Common myeloid progenitor, CD34-positive (primary cell): ENCODE measurements at places on chromosomes 5 and 9.
A peak's percentile ranks its signal among the peaks of the same experiment; 100 is the strongest.

DNA sequence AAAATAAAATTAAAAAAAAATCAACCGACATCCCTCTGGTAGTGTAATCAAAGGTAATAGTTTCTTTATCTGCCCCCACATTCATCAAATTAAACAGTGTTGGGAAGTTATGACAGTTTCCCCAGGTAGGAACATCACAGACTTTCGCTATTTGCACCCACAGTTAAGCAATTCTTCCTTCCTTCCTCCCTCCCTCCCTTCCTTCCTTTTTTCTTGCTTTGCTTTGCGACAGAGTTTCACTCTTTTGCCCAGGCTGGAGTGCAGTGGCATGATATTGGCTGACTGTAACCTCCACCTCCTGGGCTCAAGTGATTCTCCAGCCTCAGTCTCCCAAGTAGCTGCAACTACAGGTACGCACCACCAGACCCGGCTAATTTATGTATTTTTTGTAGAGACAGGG lies 10.8 kb upstream of the BICD2 start:
- no peak for DNase-seq

GRCh38 chr9:26169708-26170107 lies 491.5 kb upstream of the TUSC1 start:
- no peak for DNase-seq

- DNase-seq, result no peak
Observed at GRCh38 chr5:68898951-68899471, 194.8 kb upstream of the SLC30A5 start.

DNA sequence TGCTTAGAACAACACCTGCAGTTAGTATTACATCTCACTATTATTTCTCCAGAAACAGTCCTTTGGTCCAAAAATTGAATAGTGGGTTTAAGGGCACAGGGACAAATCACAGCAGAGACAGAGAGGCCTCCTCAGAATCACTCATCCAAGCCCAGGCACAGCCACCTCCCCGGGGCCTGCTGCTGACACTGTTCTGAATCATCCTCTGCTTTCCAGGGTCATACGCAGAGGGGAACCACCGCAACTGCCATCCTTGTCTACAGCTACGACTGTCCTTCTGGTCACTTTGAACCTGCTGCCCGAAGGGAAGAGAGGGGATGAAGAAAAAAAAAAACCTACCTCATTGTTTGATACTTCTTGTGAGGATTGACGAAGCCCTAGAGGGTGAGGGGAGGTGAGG lies 35.3 kb upstream of the MAN2A1 start:
- no peak for DNase-seq

GRCh38 chr5:6704361-6704851 lies 8.8 kb upstream of the TENT4A start:
- no peak for DNase-seq

DNA sequence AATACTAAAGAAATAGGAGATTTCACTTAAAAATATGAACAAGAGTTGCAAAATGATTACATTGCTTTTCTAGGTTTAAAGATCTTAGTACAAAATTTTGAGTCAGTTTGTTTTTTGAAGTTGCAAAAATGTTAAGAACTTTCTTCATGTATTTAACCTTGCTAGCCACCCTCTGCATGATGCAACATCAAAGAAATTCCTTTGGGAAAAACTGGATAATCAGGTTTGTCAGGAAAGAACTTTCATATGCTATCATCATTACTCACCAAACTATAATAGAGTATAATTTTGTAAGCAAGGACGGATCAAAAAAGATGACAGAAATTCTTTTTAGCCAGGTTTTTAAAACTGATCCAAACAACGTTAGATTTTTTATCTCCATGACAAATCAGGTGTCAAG lies 116.9 kb upstream of the MRPS30 start:
- DNase-seq, result no peak

DNA sequence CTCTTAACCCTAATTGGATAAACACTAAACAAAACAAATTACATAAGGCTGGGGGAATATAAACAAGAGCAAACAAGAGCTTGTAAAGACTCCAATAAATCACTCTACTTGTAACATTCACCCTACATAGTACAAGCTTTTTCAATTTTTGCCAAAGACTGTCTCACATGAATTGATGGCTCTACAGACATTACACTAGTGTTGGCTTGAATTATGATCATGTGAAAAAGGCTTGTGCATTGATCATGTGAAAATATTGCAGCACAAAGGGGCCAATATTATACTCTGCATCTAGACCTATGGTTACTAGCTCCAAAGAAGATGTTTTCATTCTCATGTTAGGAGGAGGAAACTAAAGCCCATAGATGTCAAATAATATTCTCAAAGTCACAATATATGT lies 212.6 kb downstream of the MCTP1 start:
- DNase-seq, result no peak

GRCh38 chr5:178895615-178896571 lies at the start of gene ZFP2:
ZFP2 (plus strand) TSS chr5:178895913; CDS start chr5:178931314, 35,401 bp downstream.
- peak; percentile 60 for DNase-seq

GRCh38 chr9:110125207-110125751 lies 82.7 kb downstream of the C9orf152 start:
- DNase-seq, result no peak

- no peak for DNase-seq
Observed at GRCh38 chr9:114237781-114238180, 82.4 kb downstream of the COL27A1 start.

GRCh38 chr9:128144239-128145181 lies 4.7 kb upstream of the LCN2 start:
- no peak for DNase-seq

DNA sequence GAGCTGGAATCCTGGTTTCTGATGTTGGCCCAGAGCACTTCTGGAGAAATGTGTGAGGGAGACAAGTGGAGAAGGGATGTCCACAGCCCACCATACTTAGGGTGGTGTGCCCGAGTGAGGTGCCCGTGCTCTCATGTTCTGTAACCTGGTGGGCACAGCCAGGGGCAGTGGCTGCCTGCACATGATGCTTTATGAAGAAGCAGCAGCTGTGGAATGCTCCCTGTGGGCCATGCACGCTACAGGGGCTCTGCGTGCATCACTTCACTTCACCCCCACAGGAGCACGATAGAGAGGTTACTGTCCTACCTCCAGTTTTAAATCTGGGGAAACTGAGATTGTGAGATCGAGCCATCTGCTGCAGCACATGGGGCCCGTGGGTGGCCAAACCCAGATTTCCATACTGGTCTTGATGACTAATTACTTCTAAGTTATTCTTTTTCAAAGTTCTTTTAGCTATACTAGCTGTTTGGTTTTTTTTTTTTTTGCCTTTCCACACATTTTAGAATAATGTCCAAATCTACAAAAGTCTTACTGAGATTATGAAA lies 441.6 kb downstream of the GADD45G start:
- no peak for DNase-seq

- no peak for DNase-seq
Observed at GRCh38 chr9:121863955-121864354, 212.5 kb downstream of the DAB2IP start.

DNA sequence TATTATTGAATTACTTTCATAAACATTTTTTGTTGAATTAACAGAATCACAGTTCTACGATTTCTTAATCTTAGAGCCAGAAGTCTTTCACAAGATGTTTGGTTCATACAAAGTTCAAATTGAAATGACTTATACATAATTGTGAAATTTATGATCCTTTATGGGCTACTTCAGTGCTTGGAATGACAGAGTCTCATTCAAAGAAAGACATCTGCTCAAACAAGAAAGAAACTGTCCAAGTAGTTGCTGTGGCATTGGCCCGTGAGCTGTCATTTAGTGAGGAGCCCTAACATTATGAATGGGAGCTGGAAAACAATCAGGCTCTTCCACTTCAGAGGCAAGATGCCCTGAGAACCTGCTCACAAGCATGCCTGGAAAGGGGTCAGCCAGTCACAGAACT lies 63.4 kb downstream of the AUH start:
- no peak for DNase-seq

DNA sequence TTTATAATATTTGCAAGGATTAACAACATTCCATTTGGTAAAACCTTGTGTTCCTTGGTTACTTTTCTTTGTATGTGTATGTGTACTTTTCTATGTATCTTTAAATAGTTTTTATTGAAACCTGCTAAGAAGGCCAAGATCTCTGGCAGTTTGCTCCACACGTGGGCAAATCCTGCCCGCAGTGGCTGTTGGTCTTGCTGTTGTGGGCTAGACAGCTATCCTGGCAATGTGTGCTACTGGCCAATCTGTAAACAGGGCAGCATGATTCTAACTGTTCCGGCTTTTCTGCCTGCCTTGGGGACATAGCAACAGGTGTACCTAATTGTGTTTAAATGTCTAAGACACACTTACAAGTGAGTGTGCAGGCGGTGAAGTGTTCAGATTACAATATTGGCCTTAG lies 286.6 kb downstream of the RFX3 start:
- no peak for DNase-seq

- DNase-seq, result no peak
Observed at GRCh38 chr9:7209990-7210389, 452.2 kb downstream of the KDM4C start.

DNA sequence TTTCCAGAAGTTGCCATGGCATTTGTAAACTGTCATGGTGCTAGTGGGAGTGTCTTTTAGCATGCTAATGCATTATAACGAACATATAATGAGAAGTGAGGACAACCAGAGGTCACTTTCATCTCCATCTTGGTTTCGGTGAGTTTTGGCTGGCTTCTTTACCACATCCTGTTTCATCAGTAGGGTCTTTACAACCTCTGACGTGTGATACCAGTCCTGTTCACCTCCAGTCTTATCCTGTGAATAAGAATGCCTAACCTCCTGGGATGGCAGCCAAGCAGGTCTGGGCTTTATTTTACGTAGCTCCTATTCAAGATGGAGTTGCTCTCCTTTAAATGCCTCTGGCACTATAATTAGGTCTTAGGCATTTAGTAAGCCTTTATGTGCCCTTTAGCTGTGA lies 20.4 kb upstream of the RFK start:
- DNase-seq, result no peak

DNA sequence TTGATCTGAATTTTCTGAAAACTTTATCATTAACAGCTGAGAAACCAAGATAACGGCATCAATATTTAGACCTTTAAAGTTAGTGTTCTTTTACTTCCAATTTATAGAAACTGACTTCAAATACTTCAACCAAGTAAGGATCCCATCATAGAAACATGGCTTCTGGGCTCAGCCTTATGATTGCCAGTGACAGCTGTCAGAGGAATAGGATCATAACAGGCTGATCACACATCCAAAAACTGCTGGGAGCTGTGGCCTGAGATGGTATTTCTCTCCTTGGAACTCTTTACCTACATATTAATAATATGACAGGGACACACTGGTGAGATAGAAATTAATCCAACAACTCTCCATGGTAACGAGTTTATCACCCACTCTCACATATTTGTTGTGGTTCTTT lies 448.3 kb upstream of the NMUR2 start:
- DNase-seq, result no peak

DNA sequence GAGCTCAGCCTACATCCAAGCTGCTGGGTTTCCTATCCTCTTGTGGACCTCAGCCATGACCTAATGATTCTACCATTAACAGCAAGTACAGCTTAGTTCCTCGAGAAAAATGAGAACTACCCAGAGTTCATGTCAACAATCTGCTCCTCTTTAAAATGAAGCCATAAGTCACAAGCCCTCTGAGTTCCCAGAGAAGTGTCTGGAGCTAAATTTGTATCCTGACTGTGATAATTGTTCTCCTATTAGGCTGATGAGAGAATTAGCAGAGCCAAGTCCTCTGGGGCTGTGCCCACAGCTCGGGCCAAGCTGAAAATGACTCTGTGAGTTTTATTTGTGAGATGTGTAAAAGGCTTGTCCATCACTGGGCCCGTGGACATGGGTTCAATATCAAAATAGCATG lies 145.1 kb upstream of the SMIM23 start:
- no peak for DNase-seq

DNA sequence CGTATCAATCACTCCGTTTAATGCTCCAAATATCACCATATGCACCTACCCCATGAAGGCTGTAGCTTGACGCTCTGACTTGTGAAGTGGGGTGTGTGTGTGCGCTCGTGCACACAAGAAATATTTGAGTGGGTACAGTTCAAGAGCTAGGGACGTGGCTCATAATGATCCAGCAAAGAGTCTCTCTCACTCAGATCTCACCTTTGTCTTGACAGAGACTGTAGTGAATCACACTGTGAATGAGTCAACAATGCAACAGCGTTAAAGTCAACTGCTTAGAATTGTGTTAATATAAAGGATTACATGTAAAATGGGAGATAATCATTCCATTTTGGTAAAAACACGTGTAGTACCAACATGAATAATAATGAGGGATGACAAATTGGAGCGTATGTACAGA lies 119.4 kb downstream of the MED27 start:
- DNase-seq, result no peak

DNA sequence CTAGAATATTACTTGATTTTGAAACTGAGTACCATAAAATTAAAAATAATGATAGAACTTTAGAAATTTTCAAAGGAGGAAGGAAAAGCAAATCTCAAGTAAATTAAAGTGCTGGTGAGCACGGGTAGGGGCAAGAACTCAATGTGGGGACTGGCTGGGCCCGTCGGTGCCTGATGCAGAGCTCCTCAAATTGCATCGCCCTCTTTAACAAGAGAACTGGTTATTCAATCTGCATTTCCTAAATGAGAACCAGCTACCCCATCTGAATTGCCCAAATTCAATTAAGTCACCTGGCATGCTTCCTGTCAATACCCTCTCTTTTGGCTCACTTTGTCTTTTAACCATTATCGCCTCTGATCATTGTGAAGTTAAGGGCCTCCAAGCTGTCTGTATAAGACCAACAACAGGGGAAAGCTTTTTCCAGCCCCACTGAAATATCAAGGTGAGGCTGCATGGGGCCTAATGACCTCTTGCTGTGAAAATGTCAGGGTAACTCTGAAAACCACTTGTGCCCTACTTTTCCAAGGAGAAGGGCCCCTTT lies 316.7 kb downstream of the SLIT3 start:
- DNase-seq, result no peak

DNA sequence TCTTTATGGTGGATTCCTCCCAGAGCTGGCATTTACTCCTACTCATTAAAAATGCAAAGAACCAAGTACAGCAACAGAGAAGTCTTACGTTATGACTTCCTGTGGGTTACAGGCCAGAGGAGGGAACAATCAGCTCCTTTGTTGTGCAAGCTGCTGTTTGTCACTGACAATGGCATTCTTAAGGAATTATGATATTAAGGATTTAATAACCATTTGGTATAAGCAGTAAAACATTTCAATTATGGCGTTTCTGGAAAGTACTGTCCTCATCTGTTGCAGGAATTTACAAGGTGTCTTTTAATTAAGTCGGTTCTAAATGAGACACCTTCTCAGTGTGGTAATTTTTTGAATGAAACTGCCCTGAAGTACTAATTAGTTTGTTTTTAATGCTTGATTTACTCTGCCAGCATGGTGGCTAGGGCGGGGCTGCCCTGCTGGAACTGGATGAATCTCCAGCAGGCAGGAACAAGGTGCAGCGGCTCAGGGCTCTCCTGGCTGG lies 49.1 kb upstream of the VDAC1 start:
- peak; percentile 23 for DNase-seq

- DNase-seq, result no peak
Observed at GRCh38 chr5:66643387-66643786, 47.2 kb downstream of the MAST4 start.

DNA sequence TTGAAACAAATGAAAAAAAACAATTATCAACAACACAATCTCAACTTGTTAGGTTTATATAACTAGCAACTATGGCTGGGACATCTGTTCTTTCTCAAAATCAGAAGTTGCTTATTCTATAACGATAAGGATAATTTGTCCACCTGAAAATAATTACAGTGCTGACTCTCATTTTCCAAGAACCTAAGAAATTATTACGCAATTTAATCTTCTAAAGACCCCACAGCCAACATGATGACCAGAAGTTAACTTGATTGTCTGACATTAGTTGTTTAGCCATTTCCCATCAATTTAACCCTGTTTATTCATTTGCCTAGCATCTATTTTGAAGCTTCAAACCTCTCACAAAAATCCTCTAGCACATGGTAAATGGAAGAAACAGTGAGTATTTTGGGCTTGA lies 293.8 kb downstream of the ELAVL2 start:
- DNase-seq, result no peak
